ENCODE measurements at places on chromosomes 16 and 17.

DNA sequence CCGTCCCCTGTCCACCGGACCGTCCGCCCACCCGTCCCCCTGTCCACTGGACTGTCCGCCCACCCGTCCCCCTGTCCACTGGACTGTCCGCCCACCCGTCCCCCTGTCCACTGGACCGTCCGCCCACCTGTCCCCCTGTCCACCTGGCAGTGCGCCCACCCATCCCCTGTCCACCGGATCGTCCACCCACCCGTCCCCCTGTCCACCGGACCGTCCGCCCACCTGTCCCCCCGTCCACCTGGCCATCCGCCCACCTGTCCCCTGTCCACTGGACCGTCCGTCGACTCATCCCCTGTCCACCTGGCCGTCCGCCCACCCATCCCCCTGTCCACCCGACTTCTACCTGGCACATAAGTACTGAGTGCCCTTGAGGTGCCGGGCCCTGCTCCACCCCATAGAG lies 76.6 kb downstream of the LMF1 start:
- DNase-seq, result no peak

DNA sequence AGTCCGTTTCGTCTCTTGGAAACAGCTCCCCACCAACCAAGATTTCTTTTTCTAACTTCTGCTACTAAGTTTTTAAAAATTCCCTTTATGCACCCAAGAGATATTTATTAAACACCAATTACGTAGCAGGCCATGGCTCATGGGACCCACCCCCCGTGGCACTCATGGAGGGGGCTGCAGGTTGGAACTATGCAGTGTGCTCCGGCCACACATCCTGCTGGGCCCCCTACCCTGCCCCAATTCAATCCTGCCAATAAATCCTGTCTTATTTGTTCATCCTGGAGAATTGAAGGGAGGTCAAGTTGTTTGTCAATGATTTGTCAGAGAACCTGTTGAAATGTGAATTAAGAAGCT lies 48.2 kb downstream of the IL21R start:
- no peak for DNase-seq

DNA sequence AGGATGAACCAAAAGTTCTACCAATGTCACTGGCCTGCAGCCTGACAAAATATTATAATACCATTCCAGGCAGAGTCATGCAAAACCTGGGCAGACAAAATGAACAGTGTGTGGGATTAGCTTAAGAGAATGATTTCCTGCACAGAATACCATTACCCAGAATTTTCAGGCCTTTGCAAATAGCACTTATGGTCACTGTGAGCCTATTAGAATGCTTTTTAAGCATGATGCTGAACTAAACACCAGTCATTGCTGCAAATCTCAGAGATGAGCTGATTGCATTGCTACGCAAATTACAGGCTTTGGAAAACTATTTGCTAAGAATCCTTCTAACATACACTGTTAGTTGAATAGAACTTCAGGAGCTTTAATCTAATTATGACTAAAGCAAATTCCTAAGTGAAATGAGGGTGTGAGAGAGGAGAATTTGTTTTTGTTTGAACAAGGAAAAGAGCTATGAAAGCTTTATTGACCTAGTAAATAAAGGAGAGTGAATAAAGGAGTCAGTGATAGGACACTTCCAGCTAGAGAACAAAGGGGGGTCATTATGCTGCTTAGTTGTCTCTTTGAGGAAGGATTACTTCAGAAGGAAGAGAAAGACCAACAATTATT lies 398.8 kb downstream of the HS3ST3B1 start:
- DNase-seq, result no peak

DNA sequence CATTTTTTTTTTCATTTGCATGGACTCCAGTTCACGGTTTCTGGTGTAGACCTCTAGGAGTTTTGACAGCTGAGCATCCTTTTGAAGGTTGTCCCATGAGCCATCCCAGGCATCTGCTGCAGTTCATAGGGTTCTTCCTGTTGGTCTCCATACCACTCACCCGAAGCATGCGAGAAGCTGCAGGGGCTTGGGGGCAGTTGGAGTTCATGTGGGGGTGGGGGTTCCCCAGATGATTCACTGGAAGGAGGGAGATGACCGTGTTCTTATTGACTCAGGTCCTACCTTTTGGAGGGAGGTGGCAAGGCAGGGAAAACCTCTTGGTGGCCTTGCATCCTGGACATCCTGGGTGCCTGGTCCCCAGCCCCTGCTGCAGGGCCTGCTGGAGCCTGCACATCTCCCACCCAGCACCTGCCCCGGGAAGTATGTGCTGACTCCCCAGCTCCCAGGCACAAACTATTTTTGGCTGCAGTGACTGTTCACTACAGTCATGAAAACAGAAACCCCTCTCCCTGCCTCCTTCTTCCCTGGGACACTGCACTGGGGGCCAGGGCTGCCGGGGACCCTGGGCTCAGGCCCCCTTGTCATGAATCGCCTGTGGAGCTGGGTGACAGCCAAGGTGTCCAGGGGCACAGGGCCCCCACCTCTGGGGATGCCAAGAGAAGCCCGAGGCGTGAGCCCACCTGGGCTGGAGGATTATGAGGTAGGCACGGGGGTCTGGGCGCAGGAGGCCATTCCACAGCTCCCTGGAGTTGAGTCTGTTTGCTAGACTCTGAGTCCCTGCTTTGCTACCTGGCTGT lies 64.9 kb upstream of the LGALS9 start:
- DNase-seq, result no peak

DNA sequence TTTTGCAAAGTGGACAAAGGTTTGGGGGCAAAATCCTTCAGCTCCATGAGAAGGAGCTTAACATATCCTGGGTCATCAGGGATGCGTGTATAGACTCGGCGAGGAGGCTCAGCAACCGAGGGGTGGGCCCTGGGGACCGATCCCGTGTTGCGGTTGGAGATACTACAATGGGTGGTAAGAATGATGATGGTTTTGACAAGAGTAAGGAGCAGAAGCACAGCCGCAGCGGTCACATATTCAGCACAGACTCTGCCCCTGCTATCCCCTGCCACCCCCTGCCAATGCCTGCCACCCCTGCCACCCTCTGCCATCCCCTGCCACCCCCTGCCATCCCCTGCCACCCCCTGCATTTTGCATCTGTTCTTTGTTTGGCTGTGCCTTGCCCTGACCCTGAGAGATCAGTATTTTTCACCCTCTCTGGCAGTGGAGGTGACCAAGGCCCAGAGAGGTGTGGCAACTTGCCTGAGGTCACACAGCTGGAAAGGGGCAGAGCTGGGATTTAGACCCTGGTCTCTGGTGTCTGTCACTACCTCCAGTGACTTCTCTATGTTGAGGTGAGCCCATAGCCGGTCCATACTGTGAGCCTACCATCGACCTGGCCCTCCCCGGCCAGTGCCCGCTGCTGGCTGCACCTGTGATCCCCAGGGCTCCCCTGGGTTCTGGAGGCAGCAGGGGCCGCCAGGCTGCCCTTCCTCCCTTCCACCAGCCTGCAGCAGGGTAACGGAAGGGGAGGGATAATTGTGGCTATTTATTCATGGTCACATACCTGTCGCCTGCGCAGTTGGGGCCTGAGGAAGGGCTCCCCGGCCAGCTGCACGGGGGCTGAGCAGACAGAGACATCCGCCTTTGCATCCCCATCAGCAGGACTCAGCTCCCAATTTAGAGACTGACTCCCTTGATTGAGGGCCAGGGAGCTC lies 74.9 kb upstream of the CBX4 start:
- DNase-seq, result no peak

DNA sequence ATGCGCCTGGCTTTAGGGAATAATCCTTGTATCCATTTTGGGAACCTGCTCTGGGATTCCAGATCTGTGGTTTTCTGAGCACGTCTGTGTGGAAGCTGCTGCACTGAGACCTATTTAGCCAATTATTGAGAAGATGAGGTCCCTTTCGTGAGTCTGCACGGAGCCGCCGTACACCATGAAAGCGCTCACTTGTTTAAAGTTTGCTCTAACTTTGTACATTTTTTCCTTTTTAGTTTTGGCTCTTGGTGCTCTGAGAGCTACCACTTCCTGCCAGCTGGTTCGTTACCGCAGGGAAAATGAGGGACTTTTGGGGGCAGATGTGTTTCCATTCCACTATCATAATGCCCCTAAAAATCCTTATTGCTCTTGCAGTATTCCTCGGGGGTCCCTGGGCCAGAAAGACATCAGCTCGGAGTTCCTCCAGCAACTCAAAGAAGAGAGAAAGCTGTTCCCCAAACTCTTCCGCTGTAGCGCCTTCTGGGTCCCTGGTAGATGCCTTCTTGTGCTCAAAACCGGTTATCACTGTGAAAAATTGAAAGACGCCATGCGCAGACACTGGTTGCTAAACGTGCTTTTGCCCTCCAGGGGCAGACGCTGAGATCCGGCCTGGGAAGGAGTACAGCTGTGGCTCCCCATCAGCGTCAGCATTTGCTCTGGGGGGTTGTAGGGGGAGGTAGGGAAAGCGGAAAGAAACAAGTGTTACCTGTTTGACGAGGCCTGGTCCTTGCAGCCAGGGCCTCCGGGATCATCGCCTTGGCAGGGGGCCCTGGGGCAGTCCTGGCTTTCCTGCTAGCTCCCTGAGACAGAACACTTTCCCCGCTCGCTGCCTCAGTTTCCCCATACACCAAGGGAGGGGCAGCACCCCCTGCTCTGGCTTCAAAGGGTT lies 238.1 kb downstream of the MRTFB start:
- no peak for DNase-seq

- DNase-seq, result no peak
Observed at GRCh38 chr17:63930951-63931575, 1.1 kb downstream of the CD79B start.

DNA sequence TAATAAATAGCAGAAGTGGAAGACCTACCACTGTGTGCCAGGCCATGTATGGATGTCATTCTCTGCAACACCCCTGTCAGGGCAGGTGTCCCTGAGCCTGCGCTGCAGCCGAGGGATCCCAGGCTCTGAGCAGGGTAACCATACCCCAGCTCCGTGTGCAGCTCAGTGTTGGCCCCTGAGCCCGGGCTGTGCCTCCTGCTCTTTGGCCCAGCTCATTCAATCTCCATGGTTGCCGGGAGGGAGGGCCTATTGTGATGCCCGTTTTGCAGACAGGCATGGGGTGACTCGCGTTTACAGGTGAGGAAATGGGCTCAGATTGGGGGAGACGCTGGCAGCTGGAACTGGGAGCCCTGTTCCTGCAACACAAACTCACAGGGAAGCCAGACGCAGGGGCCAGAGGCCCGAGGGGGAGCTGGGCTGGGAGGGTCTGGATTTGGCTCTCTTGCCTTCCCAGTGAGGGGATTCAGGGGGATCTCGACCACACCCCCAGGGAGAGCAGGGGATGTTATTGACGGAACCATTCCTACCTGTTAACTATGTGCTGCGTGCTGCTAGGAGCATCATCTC lies 190.5 kb downstream of the IRF8 start:
- DNase-seq, result no peak

DNA sequence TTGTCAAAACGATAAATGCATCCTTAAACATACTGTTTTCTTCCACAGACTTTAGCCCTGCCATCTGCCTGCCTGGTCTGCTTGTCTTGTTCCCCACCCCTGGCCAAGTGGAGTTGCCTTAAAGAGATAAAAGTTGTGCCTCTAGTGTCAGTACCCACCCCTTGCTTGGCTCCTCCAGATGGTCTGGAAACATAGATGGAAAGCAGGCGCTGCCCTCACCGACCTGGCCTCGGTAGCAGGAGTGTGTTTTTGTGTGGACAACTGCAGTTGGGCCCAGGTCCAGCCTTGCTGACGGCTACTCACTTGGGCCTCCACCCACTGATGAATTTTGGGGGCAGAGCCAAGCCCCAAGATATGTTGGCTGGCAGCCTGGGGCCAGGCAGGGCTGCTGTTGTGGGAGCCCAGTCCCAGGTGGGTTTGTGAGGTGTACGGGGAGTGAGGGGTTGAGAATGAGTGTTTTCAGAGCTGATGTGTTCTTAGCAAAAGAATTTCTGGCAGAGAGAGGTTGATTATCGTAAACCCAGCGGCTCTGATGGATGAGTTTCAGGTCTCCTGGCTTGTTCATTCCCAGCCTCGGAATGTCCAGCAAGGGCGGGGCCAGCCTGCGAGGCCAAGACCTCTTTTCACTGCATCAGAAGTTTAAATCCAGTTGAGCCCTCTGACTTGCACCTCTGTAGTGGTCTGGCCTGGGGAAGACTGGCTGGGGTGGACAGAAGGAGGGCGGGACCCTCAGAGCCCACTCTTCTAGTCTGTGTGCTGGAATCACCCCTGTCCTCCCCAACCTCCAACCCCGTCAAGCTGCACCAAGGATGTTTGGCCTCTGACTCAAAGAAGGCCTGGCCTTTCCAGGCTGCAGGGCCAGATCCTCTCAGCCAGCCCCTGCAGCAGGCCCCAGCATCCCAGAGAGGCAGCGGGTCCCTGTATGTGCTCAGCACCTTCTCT lies 179.7 kb downstream of the RAB11FIP4 start:
- DNase-seq, result no peak

DNA sequence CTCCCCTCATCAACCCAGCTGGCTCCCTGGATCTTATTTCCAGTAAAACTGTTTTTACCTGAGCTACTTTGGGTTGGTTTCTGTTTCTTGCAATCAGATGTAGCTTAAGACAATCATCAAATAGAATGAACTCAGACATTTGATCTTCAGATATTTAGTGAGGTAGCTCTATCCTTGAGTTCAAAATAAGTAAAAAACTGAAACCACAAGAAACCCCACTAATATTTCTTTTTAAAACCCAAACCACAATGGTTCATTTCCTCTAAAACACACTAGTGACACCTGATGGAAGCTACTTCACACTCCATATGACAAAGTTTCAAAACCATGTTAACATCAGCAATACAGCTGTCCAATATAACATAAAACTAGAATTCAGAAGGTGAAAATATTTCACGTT lies 37.8 kb downstream of the CACNG1 start:
- no peak for DNase-seq

DNA sequence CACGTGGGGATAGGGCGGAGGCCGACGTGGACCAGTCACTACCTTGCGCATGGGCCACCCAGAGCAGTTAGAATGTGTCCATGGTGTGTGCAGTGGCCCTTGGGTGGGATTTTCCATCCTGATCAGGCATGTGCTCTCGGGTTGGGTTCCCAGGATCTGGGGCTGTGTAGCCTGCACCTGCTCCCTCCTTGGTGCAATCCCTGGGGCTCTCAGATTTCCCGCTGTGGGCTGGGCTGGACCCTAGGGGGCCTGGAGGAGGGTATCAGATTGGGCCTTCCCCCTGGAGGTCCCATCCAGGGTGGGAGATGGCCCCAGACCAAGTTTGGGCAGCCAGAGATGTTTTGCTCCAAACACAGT lies 1.3 kb downstream of the SMTNL2 start:
- DNase-seq, result no peak

DNA sequence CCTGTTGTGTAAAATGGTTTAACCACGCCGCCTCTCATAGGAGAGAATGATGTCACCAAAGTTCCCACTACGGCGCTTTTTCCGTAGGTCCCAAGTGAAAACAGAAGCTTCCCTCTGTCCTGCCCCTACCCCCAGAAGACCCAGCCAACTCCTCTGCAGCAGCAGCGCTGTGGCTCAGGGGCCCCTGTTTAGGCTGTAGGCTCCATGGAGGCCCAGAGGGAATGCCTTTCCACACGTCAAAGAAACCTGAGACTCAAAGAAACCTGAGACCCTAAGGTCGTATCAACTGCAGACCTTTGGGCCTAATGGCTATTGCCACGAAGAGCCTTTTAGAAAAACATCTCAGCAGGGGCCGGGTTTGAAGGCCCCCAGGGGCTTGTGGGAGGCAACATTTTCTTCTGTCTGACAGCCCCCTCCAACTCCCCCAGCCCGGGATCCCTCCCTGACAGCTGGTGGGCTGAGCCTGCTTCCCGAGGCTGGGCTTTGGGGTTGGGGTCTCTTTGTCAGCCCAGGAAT lies 43.1 kb upstream of the MEAK7 start:
- no peak for DNase-seq

All from non-pigmented ciliary epithelial cell (primary cell).